Kidney capillary endothelial cell (primary cell): ENCODE measurements at places on chromosomes 11 and 22.

DNA sequence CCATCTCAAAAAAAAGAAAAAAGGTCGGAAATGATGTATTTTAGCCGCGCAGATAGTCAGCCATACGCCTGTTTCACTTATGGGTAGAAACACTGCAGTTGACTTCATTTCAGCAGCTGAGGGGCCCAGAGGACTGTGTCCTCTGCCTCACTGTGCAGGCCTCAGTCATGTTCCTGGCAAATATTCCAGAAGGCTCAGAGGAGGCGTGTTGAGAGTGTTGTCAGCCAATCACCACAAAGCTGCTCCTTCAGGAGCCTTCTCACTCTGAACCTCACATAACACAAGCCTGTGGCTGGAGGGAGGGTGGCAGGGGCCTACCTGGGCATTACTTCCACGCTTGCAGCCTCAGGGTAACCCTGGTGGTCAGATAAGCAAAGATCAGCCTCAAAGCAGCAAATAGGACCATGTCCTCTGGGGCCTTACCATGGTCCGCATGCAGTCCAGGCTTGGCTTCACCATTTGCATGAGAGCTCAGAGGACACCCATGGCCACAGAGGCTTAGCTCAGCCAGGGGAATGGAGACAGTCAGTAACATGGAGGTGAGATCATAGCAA, 17.3 kb upstream of the TREH start:
- no peak for DNase-seq

DNA sequence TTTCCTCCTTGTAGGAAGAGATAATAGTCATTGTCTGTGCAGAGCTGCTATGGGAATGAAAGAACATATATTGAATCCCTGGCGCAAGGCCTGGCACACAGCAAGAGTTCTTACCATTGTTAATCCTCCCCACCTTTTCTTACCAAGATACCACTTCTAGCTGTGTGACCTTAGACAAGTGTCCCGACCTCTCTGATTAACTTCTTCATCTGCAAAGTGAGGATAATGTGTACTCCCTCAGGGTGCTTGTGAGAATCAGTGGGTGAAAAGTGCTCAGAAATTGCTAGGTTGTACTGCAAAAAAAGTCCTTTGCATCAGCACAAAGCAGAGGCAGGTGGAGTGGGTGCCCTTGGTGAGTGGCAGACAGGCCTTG, 3.7 kb upstream of the CST6 start:
- no peak for DNase-seq

DNA sequence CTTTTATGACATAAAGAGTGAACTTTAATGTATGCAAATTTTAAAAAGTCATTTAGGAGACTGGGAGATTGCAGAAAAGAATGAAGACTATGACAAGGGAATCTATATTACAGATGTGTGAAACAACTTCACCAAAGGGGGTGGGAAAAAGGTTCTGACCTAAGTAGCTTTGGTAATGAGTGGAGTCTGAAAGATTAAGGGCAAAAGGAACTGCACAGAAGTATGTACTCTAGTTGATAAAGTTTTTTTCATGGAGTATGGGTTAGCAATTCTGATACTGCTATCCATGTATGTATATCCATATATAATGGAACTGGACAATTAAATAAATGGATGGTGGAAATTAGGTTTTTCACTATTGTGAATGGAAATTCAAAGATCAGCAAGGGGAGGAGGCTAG, 9.2 kb downstream of the CKAP5 start:
- DNase-seq: no peak

GRCh38 chr11:47225552-47226400, 11.0 kb downstream of the DDB2 start:
- DNase-seq: no peak

DNA sequence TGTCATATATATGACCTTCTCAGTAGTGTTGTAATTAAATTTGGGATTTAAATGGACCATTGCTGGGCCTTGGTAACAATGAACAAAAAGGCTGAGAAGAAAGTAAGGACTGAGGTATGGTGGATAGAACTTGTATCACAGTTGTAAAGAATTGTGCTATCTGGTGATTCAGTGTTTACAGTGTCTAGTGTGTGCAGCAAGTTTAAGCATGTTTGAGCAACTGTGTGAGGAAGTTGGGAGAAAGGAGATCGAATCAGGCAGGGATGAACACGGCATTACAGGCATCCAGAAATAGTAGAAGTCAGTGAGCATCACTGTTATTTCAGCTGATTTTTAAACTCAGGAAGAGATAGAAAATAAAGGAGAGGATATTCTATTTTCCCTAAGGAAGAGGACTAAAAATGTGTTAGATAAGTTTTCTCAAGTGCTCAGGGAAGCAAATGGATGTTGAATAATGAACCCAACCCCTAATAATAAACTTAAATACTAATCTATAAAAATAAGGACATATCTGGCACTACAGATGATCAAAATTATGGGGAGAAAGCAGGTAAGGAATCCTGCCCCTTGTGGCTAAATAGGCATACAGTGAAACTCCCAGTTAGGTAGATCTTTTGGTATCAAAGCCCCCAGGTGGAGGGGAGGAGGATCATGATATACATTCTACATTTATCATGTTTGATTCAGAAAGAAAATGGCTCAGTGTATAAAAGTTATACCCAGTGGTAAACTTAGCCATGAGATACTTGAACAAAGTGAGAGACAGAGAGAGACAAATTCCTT, 361.0 kb upstream of the ANO3 start:
- DNase-seq: no peak

- DNase-seq: no peak
Measured at GRCh38 chr11:61670626-61671025, 9.6 kb upstream of the DAGLA start.

- no peak for DNase-seq
Measured at GRCh38 chr11:111441443-111441842, 62.4 kb upstream of the POU2AF1 start.

- no peak for DNase-seq
Measured at GRCh38 chr11:134835561-134835960, 423.5 kb upstream of the B3GAT1 start.

- DNase-seq: no peak
Measured at GRCh38 chr22:20738394-20739089, 35.4 kb upstream of the SERPIND1 start.

- DNase-seq: no peak
Measured at GRCh38 chr11:114133548-114134329, 74.2 kb downstream of the ZBTB16 start.

- no peak for DNase-seq
Measured at GRCh38 chr11:32580967-32581366, 2.7 kb upstream of the EIF3M start.

GRCh38 chr11:112096194-112096593, 9.5 kb downstream of the SDHD start:
- no peak for DNase-seq

DNA sequence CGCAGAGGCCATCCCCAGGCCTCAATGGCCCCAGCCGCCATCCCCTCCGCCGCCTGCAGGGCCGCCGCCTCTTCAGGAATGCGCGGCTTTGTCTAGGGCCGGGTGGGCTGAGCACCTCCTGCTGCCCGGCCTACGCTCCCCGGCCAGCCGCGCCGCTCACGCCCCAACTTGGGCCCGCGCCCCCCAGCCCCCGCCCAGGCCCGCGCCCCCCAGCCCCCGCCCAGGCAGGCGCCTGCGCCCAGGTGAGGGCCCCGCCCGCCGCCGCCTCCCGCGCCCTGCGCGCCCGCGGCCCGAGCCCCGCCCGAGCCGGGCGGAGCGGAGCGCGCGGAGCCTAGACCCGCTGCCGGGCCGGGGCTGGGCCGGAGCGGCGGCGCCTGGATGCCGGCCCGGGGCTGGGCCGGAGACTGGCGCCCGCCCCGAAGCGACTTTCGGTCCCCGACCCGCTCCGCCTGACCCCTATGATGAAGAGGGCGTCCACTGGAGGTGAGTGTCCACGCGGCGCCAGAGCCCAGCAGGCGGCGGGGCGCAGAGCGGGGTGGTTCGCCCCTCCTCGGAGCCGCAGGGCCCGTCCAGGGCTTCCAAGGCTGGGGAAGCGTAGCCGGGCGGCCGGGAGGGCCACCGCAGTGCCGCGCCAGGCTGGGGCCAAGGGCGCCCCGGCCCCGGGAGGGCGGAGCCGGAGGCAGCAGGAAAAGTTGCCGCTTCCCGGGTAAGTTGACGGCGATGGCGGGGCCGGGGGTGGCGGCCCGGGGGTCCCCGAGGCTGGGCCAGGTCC, 34.3 kb upstream of the PRODH start:
- DNase-seq: peak; percentile 7

DNA sequence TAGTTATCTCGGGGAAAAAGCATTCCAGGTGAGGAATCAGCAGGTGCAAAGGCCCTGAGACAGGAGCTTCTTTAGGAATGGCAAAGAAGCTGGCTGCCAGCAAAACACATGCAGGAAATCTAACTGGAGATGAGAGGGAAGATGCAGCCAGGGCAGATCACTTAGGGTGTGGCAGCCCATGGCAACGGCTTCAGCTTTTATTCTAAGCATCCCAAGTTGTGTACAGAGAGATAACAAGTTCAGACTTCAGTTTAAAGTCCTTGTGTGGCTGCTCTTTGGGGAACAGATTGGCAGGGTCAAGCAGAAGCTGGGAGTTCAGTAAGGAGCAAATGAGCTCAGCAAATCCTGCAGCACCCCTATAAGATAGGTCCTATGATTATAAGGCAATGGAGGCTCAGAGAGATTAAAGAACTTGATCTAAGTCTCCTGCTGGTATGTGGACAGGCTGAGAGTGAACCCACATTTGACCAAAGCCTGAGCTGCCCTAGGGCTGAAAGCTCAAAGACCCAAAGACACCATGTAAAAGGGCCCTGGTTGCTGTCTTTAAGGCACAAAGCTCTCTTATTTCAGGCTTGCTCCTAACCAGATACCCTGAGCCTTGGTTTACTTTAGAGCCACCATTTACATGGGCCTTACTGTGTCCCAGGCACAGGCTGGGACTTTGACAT, 466.8 kb downstream of the SOX6 start:
- no peak for DNase-seq

GRCh38 chr22:30348809-30349208, 7.9 kb downstream of the SF3A1 start:
- no peak for DNase-seq

GRCh38 chr11:96062134-96062533, 138.2 kb upstream of the MTMR2 start:
- peak; percentile 90 for DNase-seq

DNA sequence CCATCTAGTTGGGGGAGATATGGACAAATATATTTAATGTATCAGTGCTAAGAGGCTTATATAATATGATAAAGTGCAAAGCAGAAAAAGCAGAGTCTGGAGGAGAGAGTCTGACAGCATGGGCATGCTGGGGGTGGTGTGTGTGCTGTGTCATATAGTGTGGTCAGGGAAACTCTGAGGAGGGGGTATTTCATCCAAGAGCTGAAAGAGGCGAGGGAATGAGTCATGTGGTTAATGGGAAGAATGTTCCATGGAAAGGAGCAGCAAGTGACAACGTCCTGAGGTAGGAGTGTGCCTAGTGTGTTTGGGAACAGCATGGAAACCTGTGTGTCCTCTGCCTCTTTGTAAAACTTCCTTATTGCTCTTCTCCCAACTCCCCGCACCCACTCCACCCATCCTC, 38.0 kb downstream of the EIF3F start:
- DNase-seq: no peak

GRCh38 chr11:65859812-65860277, 388 bp upstream of the MUS81 start:
- no peak for DNase-seq

GRCh38 chr22:45574069-45574703, 71.5 kb downstream of the FBLN1 start:
- no peak for DNase-seq

GRCh38 chr22:35509960-35510359, 30.7 kb upstream of the RASD2 start:
- no peak for DNase-seq

DNA sequence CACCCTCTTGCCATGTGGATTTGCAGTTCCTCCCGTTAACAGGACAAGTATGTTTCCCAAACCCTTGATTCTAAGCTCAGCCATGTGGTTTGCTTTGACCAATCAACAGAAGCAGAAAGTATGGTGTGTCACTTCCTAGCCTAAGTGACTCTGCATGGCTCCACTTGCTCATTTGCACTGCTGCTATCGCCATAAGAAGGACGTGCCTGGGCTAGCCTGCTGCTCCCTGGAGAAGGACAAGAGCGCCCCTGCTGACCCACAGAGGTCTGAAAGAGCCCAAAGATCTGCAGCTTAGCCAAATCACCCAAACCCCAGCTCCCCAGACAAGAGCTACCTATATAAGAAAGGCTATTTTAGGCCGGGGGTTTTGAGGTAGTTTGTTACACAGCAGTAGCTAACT, 18.0 kb downstream of the TBRG1 start:
- no peak for DNase-seq

GRCh38 chr11:10629411-10630002, 61.0 kb upstream of the LYVE1 start:
- no peak for DNase-seq

DNA sequence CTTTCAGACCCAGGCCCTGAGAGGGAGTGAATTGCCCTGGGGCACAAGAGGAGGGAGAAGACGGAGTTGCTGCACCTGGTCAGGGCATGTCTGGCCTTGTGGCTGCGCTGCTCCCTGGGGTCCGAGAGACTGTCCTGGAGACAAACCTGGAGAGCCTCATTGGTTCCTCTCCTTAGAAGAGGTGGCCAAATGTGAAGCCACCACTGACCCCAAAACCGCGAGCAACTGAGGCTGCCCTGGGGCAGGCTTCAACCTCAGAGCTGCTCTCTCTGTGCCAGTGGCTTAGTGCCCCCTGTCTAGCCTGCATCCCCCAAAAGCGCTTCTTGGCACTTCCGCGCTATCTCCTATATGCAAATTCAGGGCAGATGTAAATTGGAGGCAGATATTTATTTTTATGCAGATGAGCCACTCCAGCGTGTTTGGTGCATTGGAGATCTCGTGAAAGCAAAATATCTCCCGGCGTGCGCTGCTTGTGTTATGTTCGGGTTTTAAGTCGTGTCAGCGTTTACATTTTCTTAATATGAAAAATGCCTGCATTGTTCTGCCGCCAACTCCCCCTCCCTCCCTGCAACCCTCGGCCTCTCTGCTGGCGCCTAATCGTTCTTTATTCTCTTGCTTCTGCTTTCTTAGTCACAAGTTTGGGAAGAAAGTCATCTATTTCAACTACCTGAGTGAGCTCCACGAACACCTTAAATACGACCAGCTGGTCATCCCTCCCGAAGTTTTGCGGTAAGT, 69.5 kb downstream of the ARHGAP8 start:
- DNase-seq: no peak

DNA sequence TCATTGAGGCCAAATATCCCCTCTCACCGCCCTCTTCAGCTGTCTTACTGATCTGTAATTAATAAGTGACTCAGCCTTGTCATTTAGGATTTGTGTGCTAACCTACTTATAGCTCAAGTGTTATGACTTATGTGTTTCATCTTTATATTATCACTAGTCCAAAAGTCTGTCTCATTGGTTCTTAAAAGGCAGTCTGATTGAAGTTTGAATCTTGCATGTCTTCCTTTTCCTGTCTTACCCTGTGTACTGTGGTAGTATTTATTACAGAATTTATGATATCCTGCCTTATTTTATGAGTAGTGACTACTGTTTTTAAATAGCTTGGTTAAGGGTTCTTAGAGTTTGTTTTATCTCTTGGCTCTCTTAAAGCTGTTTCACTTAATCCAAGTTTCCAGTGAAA, 6.3 kb downstream of the DEPDC7 start:
- no peak for DNase-seq

DNA sequence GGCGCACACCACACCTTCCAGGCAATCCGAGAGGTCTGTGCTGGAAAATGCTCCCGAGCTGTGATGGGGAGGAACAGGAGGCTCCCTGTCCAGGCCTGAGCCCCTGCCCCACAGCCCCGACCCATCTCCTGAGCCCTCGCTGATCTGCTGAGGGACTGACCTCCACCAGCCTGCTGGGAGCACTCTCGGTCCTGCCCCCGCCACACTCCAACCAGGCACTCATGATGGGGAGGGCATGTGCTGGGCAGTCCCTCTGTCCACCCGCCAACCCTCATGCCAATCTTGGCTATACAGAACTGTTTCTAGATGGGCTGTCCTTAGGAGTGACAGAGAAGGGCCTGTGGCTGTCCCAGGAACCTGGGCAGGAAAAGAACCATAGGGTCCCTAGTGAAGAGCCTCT, 70.8 kb downstream of the TRMU start:
- DNase-seq: no peak
